ENCODE measurements at places on chromosomes 3 and 15.
A peak's percentile ranks its signal among the peaks of the same experiment; 100 is the strongest.

- no peak for DNase-seq
Measured at GRCh38 chr3:138881233-138881632, 46.5 kb upstream of the PIK3CB start.

DNA sequence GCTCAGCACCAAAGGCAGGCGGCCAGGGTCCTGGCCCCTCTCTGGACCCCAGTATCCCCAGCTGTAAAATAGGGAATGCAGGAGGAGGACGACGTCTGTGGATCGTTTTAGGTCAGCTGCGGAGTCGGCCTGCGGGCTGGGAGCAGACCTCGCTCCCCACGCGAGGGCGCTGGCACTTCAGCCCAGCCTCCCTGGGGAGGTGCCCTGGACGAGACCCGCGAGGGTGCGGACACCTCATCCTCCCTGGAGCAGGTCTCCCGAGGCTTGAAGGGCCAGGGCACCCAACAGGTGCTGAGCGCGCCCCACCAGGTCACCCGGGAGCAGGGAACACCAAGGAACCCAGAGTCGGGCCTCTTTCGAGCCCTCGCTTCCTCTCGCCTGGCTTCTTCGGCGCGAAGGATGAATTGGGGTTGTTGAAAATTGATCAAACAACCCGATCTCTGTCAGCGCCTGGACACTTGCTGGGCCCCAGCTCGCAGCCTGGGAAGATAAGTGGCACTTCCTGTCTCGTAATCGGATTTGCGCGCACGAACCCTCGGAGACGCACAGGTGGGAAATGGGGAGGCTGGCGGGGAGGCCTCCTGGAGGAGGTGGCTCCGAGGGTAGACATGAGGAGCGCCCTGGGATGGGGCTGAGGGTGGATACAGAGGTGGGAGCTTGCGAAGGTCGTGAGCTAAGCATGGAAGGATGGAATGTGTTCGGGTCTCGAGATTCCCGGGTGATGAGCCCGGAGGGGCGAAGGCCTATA is 588 bp upstream of the VIPR1 start:
- no peak for DNase-seq

DNA sequence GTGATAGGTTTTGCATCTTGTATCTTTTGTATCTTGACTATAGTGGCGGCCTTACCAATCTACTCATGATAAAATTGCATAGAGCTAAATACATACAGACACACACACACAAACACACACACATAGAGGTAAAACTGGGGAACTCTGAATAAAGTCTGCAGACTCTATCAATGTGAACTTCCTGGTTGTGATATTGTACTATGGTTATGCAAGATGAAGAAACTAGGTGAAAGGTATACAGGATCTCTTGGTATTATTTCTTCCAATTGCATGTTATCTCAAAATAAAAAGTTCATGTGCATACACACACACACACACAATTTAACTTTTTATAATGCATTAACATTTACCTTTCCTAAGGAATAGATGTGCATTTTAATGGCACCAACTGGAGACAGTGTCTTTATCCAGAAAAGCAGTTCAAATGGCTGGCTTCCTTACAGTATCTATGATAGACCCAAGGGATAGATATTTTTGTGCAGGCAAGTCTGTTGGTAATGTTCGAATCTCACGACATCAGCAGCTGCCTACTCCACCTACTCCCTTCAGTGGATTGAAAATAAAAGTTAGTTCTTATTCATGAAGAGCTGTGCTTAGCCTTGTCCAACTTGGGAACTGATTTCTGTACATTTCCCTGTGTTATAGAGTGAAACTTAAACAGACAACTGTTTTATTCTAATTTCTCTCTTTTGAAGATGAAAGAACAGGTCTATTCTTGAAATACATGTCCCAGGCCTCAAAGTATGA is 46.9 kb upstream of the SPRED1 start:
- no peak for DNase-seq

- DNase-seq = no peak
Measured at GRCh38 chr3:188266562-188267274, 112.8 kb downstream of the LPP start.

DNA sequence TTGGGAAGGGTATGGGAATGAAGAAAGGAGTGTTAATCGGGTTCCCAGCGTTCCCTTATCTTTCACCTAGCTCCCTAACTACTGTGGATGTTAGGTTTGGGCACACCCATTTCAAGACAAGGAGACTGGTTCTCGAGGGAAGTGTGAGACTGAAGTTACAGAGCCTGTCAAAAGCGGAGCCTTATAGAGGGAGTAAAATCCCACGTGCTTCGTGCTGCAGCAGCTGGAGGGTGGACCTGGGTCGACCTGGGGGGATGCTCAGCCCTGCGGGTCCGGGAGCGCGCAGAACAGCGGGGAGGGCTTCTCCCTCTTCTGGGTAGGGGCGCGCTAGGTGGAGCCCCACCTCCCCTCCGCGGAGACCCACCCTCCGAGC is 314 bp upstream of the TMED3 start:
- DNase-seq = peak; percentile 36

DNA sequence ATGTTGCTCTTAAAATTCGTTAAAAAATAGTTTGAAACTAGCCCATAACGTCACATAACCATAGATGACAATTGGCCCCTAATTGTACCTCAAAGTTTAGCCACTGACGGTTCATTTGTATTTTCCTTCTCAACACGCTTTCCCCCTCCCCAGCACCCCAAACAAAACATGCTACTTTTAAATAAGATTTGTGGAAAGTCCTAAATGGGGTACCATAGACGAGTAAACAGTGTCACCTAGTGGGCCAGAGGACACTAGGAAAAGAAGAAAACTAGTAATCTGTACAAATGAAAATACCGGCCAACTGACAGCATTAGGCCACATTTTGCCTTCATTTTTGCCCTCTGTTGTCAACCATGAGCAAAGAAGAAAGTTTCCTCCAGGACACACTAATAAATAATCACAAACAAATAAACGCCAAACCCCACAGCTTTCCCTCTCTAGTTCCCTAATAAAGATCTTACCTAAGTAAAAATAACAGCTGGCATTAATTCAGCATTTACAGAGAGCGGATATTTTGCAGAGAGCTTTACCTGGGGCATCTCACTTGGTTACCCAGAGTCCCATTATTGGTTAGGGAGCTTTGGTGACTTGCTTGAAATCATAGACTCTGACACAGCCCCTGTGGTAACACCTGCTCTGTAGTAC is 175.1 kb upstream of the ATP11B start:
- no peak for DNase-seq

GRCh38 chr15:31106495-31107300 is 5.2 kb upstream of the TRPM1 start:
- DNase-seq = no peak

- DNase-seq = no peak
Measured at GRCh38 chr3:63557912-63558311, 94.6 kb upstream of the SNTN start.

DNA sequence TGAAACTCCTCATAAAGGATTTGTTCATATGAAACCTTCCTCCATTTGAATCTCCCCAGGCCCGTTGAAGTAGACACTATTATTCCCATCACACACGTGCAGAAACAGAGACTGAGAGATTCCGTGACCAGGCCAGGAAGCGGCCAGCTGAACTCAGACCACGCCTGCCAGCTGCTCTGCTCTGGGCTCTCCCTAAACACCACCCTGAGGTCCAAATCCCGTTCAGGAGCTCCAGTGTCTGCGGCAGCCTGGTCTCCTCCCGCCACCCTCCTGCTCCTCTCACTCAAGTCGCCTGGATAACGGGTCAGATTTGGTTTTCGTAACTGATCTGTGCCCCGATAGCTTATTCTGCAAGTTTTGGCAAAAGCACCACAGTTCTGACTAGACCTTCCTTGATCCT is 53.6 kb upstream of the SNRPA1 start:
- DNase-seq = no peak

- DNase-seq = no peak
Measured at GRCh38 chr3:4756855-4757574, 222.2 kb upstream of the BHLHE40 start.

DNA sequence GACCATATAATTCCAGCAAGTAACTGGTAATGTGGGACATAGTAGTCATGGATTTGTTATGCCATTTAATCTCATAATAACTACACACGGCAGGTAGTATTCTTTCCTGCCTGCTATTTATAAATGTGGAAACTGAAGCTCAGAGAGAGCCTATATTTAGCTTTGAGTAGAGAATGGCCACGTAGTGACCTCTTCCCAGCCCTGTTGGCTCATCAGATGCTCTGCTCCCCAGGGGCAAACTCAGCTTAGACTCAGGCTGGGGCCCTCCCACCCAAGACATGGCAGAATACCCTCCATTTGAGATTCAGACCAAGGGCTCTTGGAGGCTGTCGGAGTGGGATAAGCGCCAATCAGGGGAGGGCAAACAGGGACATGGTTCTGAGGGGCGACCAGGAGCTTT is 17.3 kb upstream of the HDAC11 start:
- DNase-seq = no peak

GRCh38 chr15:79168922-79169456 is 78.4 kb upstream of the RASGRF1 start:
- no peak for DNase-seq
